ENCODE measurements at places on chromosomes 1 and 21.

- DNase-seq = no peak
Observed at GRCh38 chr21:43951911-43952703, 60.0 kb upstream of the TRAPPC10 start.

DNA sequence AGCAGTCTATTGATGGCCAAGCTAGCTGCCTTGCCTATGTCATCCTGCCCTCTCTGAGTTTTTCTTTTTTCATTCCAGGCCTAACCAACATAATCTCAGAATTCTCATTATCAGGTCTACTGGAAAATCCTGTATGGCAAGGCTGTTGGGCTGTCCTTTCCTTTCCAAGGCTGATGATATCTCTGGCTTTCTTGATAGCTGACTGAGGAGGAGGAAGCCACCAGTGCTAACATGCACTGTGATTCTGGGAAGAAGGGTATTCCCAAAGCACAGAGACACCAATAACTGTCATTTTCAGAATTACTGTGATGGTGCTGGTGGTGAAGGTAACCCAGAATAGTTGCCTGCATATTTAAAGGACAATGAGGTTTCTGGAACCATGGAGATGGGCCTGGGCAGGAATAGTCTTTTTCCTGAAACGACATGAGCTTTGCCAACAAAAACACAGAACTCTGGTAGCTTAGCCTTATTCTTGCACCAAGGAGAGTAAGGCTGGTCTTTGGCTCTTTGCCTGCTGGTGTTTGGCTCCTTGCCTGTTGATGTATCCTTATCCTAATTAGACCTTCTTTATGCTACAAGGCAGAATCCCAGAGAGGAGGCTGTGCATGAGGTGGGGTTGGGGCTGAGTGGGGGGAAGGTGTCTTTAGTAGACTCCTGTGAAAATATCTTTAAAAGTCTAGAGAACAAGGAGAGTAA lies 157.4 kb downstream of the TNFSF18 start:
- DNase-seq = no peak

DNA sequence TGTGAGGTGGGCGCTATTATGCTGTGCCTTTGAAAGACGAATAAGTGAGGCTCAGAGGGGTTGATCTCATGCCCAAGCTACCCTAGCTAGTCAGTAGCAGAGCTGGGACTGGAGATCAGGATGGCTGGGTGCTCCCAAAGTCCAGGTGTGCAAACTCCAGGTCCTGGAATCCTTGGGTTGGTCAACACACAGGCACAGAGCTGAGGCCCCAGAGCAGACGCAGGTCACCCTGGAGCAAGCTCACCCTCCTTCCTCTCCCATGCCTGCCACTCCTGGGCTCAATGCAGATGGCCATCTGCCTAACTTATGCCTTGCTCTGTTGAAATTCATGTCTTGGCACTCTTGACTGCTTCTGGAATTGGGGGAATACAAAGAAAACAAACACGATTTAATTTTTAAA lies 587.2 kb downstream of the PTPRU start:
- DNase-seq = peak; percentile 31

- DNase-seq = no peak
Observed at GRCh38 chr1:103941086-103941485, 191.4 kb downstream of the AMY1C start.

DNA sequence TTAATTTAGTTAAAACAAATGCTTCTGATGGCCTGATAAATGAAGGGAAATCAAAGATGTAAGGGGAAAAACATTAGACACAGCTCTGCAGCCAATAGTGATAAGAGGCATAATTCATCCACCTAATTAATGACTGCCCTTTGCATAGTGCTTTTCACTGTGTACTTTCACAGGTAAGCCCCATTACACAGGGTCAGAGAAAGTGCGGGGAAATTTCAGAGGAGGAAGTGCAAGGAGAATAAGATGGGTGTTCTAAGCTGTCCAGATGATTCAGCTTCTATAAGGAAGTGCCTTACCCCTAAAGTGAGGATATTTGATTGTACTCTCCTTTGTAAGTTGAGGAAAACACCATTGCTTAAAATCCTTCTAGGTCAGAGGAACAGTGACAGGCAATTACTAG lies 88.0 kb downstream of the NR5A2 start:
- DNase-seq = no peak

GRCh38 chr1:118122234-118123004 lies 62.6 kb downstream of the SPAG17 start:
- DNase-seq = no peak

Data from vagina (tissue), 2 donors.